Adrenal gland (tissue), 19 donors: ENCODE measurements at places on chromosomes 6 and 20. TPM values are rescaled to one million over a fixed set of nuclear protein-coding genes. Genes with fewer than 3 reads are reported as not detected.

The CALHM6 gene
- 9.9 TPM for total RNA-seq

GRCh38 chr6:52393780-52394179, 26.4 kb upstream of the EFHC1 start:
- no peak for DNase-seq

GRCh38 chr6:169160091-169160854, 93.4 kb downstream of the THBS2 start:
- DNase-seq = no peak

The ANKEF1 gene
- 3.2 TPM for total RNA-seq

DNA sequence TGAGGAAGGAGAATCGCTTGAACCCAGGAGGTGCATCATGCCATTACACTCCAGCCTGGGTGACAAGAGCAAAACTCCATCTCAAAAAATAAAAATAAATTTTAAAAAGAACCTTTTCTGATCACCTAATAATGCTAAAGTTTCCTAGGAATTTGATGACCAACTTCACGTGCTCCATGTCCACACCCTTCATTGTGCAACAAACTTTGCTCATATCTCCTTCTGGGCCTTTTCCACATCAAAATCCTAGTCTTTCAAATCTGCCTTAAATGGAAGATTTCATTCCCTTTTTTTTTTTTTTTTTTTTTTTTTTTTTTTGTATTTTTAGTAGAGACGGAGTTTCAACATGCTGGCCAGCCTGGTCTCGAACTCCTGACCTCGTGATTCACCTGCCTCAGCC, 112.5 kb upstream of the LOC128125822 start:
- no peak for DNase-seq

- DNase-seq = no peak
These were observed 7.4 kb upstream of the RBCK1 start for GRCh38 chr20:400454-401275.

The BMP7 gene
- total RNA-seq = 1.1 TPM

The MYCT1 gene
- 17.9 TPM for total RNA-seq

GRCh38 chr6:16316741-16317251, 78.4 kb downstream of the GMPR start:
- peak; percentile 51 for DNase-seq

The DAAM2 gene
- total RNA-seq = 44.2 TPM

GRCh38 chr6:113491376-113491775, 365.8 kb upstream of the MARCKS start:
- no peak for DNase-seq

DNA sequence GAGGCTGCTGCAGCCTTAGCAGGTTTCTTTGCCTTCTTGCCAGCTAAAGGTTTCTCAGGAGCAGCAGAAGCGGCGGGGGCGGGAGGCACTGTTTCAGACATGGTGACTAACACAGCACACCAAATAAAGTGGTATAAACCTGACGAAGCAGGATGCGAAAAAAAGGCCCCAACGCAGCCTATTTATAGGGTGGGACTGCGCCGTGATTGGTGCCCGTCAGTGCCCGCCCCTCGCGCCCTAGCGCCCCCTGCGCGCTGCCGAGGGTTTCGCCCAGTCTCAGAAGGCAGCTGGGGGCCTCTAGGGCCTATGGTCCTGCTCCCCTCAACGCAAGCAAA, 55.0 kb downstream of the TRIM38 start:
- DNase-seq = peak; percentile 57

DNA sequence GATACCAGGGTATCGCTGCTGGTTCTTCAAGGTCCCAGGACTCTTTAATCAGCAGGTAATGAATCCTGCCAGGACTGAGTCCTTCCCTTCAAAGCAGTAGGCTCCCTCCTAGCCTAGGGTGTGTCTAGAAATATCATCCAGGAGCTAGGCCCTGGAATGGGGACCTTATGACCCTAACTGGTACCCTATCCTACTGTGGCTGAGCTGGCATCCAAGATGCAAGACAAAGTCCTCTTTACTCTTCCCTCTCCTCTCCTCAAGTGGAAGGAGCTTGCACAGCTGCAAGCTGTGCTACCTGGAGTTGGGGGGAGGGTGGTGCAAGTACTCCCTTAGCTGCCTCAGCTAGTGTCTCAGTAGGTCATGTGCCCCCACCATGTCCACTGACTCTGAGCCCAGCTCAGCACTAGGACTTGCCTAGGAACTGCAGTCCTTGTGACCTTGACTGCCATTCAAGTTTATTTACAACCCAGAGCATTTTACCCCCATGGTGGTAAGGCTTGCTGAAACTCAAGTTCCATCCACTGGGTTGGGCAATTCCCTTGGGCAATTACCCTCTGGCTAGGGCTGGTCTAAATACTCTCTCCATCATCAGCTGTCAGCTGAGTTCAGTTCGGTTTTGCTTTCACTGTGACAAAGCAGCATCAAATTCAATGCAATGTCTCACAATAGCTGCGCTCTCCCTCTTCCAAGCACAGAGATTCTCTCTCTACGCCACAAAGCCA, 48.4 kb upstream of the TOP1 start:
- DNase-seq = no peak

The ISM1 gene
- total RNA-seq = 0.17 TPM

DNA sequence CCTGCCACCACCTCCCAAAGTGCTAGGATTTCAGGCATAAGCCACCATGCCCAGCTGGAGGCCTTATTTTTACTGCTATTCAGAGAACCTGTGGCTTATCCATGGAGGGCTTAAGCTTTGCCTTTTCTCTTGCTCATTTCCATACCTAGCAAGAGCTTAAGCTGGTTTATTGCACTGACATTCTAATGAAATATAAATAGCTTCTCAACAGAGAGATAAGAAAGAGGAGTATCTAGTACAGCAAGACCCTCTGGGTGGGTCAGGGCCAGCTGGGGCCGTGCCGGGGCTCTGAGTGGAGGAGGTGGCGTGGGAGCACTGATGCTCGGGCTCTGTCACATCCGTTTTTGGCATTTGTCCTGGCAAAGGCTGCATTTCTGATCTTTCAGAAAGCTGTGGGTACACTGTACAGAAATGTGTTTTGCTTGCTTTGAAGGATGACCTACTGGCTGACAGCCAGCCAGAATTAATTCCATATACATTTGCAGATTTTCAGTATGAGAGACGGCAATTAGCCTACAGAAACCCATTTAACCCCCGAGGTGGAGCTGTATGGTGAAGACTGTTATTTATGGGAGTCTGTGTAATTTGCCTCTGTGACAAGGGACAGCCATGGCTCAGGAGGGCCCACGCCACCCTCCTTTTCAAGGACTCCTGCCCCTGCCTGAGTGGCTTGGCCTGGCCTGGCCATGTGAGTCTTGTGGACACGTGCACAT, 181.6 kb upstream of the AKAP12 start:
- no peak for DNase-seq

GRCh38 chr6:5079692-5080091, 5.4 kb upstream of the PPP1R3G start:
- DNase-seq = no peak

DNA sequence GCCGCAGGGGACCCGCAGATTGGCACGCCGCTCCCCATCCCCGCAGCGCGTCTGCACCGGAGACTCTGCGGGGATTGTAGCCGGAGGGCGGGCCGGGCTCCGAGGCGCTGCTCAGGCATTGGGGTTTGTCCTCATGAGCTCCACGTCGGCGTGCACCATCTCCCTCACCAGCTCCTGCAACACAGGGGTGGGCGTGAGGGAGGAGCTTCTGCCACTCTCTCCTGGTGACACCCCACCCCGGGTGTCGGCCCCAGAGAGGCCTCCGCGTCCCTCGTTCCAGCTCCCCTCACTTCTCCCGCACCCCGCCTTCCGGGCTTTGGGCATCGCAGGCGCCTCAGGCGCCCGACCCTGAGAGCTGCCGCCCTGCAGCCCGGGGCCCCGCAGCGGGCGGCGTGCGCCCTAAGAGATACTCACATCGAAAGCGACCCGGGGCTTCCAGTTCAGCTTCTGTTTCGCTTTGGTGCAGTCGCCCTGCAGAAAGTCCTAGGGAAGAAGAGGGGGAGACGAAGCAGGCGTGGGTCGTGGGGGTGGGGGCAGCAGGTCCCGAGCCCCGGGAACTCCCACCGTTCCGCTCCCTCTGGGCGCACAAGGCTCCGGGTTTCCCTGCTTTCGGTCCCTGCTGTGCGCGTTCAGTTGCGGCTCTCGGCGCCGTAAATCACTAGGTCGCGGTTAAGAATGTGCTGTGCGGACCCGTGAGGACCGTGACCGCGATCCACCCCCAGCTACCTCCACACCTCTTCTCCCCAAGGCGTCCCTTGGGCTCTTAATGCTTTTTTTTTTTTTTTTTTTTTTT, 14.5 kb downstream of the FOXC1 start:
- DNase-seq = no peak

DNA sequence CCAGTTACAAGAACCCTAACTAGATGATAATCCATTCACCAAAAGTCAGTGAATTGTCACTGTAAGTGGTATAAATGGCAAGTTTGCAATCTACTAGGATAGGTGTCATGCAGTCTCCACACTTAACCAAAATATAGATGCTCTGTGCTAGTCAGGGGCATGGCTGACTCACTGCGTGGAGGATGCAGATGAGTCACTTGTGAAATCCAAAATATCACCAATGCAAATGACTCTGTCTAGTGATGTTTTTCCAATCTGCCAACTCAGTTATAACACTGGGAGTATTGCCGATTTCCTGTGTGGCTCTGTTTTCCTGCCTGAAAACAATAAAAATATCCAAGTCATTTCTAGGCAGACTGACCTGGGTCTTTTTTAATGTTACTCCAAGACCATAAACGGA, 47.8 kb upstream of the NRSN1 start:
- no peak for DNase-seq

GRCh38 chr6:124993327-124993726, 31.1 kb downstream of the RNF217 start:
- DNase-seq = no peak

- DNase-seq = no peak
These were observed 4.0 kb downstream of the HRH3 start for GRCh38 chr20:62215991-62216635.

GRCh38 chr6:97665446-97665845, 382.4 kb upstream of the MMS22L start:
- DNase-seq = no peak

The LY6G6C gene
- total RNA-seq = not detected

DNA sequence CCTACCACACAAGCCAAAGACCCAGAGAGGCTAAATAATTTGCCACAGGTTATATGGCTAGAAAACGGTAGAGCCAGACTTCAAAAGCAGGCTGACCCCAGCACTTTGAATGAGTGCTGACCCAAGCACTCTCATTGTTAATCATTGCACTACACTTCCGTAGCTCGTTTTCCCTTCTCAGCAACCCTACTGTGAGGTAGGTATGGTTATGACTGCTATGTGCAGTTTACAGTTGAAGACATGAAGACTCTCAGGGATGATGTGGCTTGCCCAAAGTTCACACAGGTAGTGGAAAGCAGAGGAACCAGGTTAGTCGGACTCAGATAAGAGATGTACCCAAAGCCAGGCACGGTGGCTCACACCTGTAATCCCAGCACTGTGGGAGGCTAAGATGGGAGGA, 33.5 kb upstream of the RIMS4 start:
- no peak for DNase-seq

- no peak for DNase-seq
These were observed 184.0 kb upstream of the HDDC2 start for GRCh38 chr6:125485757-125486156.

DNA sequence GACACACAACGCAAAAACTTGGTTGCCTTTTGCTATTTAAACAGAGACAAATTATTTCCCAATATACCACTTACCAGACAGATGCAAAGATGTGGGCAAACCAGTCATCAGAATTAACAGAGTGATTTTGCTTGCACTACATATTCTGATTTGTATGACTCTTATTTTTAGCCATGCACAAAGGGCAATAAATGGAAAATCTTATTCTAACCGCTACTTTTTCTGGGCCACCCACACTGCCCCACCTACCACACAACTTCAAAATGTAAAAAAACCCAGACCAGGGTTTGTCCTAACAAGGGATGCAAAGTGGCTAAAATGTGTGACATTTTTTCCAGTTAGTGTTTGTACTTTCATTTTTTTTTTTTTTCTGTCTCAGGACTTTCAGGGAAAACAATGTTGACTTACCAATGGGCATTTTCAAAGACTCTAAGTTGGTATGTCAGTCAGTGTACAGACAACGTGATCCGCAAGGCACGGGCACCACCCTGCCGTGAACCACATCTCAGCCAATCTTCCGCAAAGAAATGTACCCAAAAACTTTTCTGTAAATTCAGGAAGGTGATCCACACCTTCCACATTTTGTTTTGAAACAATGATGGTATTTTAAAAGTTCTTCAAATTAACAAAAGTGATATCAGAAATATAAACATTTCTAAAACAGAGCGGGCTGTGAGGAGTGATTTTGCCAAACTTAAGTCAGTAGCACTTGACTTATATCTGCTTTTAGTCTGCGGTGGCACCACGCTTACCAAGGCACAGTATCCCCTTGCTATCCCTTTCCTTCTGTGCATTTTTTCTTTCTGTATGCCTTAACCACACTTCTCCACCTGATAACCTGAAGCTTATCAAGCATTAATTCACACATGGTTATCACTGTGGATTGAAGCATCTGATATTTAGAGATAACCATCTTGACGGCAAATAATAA, 185.6 kb downstream of the GJA10 start:
- DNase-seq = no peak

The CCR6 gene
- not detected for total RNA-seq

DNA sequence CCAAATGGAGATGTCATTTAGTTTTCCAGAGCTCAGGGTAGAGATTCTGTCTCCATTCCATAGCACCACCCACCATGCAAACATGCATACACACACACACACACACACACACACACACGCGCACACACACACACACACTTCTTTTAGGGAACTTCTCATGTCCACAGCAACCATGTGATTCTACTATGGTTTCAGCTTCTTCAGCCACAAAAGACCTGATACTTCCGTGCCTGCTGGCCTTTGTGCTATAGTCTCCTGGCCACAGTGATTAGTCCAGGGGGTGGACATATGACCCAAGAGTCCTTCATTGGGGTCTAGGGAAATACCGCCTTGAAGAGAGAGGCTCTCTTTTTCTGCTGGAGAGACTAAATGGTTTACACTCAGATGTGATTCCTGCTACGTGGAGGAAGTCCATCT, 53.5 kb downstream of the CARMIL1 start:
- no peak for DNase-seq

The PRKN gene
- total RNA-seq = 9.2 TPM

The TRIM38 gene
- total RNA-seq = 15.6 TPM

DNA sequence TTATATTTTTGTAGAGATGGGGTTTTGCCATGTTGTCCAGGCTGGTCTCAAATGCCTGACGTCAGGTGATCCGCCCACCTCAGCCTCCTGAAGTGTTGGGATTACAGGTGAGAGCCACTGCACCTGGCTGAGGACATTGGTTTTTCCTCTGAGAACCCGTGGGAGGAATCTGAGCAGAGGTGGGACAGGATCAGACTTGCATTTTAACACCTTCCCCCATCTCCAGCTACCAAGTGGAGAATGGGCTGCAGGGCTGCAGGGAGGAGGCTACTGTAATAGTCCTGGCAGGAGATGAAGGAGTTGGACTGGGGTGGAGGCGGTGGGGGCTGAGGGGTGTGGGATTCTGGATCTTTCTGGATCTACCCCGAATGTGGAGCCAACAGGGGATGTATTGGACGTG, 24.5 kb downstream of the FAM110A start:
- DNase-seq = no peak
